ENCODE measurements at places on chromosomes 3 and 15. TPM values are rescaled to one million over a fixed set of nuclear protein-coding genes. Genes with fewer than 3 reads are reported as not detected.

DNA sequence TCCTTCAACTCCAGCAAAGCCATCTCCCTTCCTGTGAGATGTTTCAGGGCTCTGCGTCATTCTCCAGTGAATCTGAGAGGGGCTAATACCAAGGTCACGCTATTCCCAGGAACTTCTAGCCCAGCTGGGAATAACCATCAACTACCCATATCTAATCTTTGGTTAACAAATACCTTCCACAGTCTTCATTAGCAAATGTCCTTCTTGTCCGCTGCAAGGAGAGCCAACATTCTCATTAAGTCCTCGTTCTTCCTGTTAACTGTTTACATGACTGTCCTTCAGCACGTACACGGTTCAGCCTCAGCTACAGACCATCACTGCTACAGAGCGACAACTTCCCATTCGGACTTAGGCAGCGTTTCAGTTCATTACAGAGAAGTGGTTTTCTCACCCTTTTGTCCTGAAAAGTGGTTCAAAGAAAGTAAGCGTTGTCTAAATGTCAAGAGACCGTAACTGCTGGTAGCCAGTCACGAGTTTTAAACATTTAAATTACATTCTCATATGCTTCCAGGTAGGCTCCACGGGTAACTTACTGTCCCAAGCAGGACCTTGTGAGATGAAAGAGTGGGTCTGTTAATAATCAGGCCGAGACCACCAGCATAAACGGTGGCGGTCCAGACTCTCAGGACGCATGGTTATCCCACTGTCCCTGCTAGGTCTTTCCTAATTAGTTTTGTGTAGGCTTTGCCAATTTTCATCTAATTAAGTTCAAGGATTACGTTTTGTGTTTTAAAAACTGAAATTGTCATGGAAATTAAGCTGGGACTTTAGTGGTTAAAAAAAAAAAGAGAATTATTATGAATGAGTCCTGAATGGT lies 63.8 kb downstream of the CHSY1 start:
- DNase-seq = no peak

- DNase-seq = no peak
Observed at GRCh38 chr3:17830788-17831187, 88.4 kb upstream of the TBC1D5 start.

DNA sequence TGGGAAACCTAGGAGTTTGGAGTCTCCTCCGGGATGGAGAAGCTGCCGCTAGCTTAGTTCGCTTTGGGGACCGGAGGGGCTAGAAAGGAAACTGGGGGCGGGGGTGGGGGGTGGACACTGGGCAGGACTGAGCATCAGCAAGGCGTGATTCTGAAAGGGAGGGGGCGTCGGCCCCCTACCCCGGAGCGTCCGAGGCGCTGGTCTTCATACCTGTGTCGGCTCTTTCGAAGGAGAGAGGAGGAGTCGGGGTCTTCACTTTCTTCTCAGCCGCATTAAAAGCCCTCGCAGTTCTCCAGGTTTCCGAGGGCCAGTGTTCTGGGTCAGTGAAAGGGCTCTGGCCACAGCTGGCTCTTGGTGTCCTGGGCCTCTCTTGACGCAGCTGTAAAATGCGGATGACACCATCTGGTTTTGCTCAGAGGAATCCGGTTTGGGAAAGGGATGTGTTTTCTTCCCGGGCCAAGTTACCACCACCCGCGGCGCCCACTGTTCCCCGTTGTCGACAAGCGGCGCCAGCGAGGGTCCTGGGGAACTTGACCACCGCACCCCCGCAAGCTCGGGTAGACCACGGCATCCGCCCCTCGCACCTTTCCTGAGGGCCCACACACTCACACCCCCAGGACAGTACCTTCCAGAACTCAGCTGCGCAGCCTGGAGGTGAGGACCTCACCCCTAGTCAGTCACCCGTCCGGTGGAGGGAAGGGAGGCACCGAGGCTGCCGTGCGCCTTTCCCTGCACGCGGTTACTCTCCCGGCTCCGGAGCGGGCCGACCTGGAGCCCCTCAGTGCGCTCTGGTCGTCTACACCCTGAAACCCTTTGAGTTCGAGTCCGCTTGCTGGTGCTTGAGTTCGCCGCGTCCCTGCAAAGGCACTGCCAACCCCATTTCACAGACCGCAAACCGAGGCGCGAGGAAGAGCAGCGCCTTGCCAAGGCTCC lies 660 bp downstream of the CCK start:
- no peak for DNase-seq

DNA sequence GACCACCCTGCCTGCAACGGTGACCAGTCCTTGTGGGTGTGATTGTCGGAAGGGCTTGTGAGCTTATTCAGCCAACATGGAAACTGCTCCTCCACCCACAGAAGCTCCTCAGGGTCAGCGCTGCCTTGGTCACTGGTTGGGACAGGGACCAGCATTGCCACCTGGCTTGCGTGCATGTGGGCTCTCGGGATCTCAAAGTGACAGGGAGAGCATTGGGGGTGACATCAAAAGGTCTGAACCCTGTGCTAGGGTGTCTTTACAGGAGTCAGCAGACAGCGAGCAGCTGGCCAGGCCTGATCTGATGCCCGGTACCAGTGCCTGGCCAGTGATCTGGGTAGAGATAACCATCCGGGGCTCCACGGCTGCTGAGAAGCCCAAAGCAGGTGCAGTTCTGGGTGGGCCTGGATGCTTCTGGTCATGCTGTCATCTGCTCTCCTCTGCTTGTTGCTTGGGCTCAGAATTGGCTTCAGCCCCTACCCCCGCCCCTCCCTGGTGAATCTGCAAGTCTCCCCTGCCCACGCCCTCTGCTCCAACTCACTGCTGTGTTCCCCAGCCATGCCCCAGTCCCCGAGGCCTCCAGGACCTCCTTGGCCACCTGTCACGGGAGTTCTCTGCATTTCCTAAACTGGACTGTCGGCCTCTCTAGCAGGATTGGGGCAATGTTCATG lies 134.8 kb downstream of the NSMCE3 start:
- no peak for DNase-seq

DNA sequence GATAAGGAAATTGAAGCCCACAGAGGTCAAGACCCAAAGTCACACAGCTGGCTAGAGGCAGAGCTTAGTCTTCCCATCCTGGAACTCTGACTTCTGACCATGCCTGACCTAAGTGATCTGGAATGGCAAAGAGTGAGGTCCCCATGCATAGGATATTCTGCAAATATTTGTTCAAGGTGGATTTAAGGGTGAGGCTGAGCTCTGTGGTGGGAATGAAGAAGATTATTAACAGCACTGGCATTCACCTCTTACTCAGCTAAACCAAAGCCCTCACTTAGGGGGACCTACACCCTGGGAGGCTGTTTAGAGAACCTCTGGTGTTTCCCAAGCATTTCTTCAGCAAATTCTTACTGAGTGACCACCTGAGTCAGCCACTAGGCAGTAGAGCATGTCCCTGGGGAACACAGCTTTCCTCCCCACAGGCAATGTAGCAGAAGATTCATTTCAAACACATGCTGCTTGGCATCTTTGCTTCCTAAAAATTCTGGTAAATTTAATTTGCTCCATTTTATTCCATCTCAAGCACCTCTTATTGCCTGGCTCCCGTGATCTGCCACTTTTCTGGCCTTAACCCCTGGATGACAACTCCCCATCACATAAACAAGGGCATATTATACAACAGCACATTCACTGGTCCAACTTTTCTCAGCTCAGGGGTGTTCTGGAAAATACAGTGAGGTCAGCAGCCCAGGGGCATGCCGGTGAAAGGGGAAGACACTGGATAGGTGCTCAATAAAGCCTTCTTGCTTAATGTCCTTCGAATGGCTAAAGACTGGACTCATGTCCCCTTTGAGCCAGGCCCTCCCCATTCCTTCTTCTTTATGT lies 176.0 kb downstream of the ABHD5 start:
- no peak for DNase-seq

The FOXL2NB gene
- total RNA-seq = not detected

- DNase-seq = no peak
Observed at GRCh38 chr15:92087211-92087610, 233.7 kb downstream of the SLCO3A1 start.

DNA sequence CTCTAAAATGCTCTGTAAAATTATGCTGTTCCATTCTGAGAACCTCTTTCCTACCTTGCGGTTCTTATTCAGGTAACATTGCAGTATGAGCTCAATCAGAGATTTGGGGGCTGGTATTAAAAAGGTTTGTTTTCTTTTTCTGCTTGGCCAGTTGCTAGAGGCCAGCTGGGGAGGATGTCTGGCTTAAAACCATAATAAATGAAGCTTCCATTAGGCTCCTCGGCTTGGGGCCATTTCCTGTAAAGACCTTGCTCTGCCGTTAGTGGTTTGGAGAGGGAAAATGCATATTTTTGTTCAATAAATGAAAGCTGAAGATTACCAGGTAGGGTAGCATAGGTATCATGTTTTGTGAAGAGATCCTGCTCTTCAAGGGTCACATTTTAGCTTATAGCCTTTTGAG lies 55.2 kb downstream of the MCTP2 start:
- no peak for DNase-seq

The KCNMB2 gene
- not detected for total RNA-seq

The TBC1D21 gene
- not detected for total RNA-seq

DNA sequence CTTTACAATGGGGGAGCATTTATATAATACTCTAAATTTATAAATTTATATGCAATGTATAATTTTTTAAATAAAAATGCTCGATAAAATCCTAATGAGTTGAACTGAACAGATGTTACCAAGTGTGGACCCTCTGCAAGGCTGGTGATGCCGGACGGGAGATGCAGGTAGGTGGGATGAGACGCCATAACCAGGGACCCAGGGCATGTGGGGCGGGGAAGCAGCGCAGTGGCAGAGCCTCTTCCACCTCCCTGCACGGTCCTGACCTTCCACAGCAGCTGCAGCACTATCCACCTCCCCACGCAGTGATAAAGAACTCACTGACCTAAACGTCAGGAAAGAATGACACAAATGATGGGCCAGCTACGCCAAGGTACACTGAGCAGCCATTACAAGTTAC lies 12.8 kb downstream of the PCSK6 start:
- no peak for DNase-seq

DNA sequence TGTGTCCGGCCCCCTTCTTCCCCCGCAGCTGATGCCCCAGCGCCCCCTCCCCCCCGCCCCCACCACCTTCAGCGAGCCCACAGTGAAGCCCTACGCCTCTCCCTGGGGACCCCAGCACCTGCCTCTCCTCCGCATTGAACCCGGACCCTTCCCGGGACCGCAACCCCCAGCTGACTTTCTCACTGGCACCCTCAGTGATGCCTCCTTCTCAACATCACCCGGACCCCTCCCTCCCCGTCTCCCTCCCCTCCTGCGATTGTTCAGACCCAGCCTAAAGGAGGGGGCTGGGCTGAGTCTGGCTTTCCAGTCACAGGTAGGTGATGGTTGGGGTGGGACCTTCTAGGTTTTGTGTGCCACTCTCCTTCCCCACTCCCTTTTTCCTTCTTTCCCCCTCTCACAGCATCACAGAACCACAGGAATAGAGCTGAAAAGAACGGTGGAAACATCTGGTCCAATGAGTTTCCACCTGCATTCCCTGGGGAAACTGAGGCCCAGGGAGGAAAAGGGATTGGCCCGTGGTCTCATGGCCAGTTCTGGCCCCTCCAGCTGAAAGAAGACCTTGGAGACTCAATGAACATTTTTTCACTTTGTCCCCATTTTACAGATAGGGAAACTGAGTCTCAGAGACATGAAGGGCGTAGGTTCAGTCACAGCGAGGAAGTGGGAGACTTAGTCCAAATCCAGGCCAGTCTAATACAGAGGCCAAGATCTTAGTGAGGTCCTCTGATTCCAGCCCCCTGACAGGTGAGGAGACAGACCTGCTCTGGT lies 828 bp downstream of the CAND2 start:
- DNase-seq = no peak

GRCh38 chr3:192943393-192943792 lies 25.7 kb upstream of the MB21D2 start:
- no peak for DNase-seq

DNA sequence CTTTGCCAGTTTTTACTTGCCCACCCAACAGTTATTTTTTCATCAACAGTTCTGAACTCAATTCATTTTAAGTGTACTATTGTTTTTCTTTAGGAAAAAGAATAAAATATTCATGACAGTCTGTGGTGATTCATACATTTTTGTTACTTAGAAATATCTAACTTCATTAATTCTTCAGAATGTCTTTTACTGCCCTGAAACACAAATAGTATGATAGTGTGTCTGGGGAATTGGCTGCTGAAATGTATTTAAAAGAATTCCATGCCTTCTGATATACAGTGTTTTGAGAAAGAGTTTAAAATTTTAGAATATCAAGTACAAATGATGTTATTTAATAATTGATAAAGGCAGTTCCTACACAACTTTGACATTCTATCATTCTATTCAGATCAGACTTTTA lies 854.1 kb downstream of the NAALADL2 start:
- no peak for DNase-seq

- no peak for DNase-seq
Observed at GRCh38 chr3:126516152-126516935, 1.2 kb downstream of the UROC1 start.

- no peak for DNase-seq
Observed at GRCh38 chr3:101938262-101938847, 89.0 kb downstream of the NFKBIZ start.
